ENCODE measurements at places on chromosomes 1 and 21.
A peak's percentile ranks its signal among the peaks of the same experiment; 100 is the strongest.

DNA sequence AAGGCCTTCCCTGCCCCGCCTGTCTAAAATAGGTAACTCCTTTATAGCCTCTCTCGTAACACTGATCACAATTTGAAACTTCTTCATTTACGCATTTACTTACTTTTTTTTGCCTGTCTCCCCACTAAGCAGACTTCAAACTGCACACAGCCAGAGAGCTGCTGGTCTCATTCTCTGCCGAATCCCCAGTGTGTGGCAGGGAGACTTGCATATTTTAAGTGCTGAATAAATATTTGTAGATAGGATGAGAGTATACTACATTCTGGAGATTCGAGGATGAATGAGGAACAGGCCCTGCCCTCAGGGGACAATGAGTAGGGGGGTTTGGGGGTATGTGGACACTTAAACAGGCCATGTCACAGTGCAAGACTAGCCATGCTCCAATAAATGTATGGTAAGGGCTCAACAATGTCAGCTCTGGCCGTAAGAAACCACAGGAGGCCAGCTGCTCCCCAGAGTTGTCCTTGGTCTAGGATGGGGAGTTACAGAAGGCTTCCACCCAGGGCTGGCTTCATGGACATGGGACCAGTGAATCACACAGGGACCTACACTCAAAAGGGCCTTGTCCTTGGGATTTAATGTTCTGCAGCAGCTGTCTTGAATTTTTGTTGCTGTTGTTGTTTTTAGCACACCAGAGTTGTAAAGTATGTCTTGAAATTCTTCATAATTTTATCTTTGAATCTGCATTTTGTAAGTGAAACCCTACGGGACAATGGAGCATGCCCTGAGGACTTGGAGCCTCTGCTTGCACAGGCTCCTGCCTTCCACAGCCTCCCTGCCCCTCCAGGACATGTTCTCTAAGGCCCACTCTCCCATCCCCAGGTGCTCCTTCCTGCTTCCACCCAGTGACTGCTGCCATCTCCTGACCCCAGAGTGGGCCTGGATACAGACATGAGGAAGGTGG, 8.5 kb downstream of the DIO1 start:
- no peak for DNase-seq

DNA sequence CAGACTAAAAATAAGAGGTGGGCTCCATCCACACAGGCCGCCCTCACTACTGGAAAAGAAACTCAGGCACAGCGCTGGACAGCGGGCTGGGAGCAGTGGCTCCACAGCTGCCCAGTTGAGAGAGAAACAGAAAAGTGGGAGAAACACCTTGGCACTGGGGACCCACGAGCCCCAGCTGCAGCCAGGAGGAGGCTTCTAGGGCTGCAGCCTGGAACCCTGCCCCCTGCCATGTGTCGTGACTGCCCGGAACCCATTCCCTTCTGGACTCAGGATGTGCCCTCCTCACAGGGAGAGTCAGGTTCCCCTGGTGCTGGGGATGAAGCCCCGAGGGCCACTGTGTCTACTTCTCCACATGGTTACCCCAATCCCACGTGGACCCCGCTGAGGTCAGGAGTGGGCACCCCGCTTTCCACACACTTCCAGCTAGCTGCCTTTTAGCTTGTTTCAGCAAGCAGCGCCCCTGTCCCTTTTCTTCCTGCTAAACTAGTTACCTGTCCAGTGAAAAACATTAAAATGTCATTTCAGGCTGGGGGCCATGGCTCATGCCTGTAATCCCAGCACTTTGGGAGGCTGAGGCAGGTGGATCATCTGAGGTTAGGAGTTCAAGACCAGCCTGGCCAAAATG, 35.9 kb downstream of the PARP1 start:
- DNase-seq = no peak

- no peak for DNase-seq
Observed at GRCh38 chr1:51415963-51416362, 85.6 kb upstream of the TTC39A start.

DNA sequence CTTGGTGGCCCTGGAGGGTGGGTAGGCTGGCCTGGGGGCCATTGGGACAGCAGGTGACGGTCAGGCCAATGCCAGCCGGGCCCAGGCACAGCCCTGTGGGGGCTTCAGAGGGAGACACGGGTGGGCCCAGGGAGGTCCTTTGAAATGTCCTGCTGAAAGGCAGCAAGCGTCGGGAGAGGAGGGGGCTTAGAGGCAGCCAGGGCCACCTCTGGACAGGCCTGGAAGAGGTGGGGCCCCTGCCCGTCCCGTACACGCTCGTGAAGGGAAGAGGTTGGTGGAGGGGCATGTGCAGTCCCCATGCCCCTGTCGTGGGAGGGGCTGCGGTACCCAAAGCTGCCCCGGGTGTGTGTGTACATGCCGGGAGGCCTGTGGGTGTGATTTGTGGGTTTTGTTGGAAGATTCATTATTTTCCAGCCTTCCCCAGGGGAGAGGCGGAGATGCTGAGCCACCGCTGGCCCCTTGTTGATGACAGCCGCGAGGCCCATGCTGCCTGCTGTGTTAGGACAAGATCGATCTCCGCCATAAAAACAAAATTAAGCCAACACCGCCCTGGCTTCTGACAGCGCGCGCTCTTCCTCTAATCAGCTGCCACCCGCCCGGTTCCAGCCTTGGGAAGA, 3.4 kb upstream of the PLCH2 start:
- no peak for DNase-seq

GRCh38 chr21:34625030-34625593, 10.2 kb upstream of the RCAN1 start:
- DNase-seq = no peak

GRCh38 chr1:183872403-183872802, 67.5 kb downstream of the RGL1 start:
- no peak for DNase-seq

GRCh38 chr1:236147068-236147467, 4.7 kb downstream of the GPR137B start:
- DNase-seq = peak; percentile 29

DNA sequence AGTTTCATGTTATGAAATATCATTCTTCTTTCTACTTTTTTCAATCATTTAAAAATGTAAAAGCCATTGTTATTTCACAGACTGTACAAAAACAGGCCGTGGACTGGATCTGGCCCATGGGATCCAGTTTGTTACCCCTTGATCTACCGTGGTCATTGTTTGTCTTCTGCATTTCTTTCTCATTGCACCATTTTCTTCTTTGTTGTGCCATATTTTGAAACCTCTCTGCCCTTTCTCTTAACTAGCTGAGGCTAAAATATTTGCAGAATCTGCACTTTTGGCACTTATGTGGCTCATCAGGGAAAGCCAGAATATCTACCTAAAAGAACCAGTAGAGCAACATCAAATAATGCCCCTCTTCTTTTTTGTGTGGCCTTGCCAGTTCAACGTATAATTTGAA, 50.5 kb downstream of the DNAJC6 start:
- DNase-seq = no peak

- DNase-seq = peak; percentile 46
Observed at GRCh38 chr1:236281198-236281653, 532 bp downstream of the ERO1B start.

DNA sequence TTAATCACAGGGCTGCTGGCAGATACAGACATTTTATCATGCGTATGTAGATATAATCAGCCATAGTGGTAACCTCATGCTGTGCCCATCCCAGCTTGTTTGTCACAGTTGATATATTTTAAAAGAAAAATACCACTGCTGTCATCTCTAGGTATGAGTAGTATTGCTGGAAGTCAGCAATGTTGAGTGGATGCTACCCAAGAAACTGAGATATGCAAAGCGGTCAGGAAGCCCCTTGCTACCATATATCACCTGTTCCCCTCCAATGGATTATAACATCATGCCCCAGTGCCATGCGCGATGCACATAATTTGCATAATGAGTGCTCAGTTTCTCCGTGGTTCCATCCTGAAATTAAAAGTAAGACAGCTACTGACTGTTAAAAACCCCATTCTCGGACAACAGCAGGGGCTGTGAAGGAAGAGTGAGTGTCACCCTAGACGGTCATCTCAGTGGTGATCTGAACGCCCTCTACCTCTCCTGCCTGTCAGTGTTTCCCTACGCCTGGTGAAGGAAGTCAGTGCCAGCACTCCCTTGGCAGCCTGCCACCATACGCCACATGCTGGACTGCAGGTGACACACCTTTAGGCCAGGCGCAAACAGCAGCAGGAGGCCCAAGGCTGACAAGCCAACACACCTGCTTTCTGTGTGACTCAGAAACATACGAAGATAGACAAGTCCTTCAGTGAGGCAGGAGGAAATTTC, 2.7 kb downstream of the IL10RB start:
- peak; percentile 98 for DNase-seq

DNA sequence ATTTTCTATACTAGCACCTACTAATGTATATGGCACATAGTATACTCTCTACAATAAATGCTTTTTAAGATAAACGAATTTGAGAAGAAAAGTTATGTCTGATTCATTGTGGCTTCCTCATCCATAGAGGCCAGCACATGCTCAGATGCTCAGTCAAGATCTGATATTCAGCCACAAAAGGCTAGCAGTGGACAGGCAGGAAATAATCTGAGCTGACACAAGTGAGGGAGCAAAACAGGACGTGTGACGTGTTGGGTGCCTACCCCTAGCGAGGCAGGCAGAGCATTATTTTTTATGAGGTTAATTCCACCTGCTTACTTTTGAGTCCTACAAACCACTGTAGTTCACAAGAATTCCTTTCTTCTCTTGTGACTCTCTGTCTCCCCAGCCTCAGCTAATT, 550.9 kb downstream of the SMYD3 start:
- DNase-seq = no peak

DNA sequence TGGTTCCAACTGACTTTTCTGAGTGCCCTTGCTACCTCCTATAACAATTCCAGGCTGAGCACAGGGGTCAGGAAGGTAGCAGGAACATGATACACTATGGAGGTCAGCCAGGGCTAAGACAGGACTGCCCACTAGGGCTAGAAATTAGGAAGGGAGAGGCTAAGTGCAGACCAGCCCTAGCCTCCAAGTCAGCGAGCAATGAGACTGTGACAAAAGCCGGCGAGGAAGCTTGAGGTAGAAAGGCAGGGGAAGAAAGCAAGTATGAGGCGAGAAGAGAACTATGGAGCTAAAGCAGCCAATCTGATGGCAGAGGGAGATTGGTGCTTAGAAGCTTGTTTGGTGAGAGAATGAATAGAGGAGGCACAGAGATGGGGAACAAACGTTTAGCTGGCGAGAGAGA, 4.7 kb downstream of the UROD start:
- DNase-seq = no peak

DNA sequence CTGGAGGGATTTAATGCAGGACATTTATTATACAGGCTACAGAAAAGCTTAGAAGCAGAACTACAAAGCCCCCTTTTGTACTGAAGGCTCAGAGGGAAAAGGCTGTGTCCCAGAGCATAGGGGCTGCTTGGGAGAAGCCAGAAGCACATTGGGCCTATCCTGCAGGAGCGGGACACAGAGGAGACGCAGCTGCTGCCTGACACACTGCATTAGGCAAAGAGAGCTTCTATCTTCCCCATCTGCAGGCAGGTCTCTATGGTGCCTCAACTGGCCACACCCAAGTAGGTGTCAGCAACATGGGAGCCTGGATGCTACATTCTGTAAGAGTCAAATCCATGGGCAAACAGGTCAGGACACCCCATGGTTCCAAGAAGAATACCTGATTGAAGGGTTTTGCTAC, 595.9 kb downstream of the AJAP1 start:
- no peak for DNase-seq

DNA sequence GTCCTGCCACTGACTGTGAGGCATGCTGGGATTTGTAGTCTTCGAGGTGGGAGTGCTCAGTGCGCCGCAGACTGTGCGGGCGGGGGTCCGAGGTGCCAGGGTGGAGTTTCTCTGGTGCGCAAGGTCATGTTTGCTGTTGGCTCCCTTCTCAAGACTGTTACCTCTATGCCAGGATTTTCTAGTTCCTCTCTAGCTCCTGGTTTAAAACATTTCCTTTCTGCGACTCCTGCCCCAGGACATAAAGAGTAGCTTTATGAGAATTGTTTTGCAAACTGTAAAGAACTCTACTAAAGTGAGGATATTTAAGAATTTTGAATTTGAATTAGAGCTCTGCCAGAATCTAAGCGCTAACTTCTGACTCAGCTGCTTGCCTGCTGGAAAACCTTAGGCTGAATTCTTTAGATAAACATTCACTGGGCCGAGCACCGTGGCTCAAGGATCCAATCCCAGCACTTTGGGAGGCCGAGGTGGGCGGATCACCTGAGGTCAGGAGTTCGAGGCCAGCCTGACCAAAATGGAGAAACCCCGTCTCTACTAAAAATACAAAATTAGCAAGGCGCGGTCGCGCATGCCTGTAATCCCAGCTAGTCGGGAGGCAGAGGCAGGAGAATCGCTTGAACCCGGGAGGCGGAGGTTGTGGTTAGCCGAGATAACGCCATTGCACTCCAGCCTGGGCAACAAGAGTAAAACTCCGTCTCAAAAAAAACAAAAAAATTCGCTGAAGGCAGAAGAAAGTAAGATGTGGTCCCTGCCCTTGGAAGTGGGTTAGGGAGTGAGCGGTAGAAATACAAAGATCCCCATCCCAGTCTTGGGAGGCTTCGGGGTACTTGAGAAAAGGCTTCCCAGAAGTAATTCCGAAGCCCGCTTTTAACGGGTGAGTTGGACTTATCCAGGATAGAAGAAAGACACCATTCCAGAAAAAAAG, 992 bp upstream of the USP48 start:
- DNase-seq = peak; percentile 41

- no peak for DNase-seq
Observed at GRCh38 chr21:14491269-14491681, 54.8 kb downstream of the SAMSN1 start.

GRCh38 chr21:42219606-42220137, 732 bp downstream of the ABCG1 start:
- DNase-seq = peak; percentile 23

GRCh38 chr1:227729144-227729880, 5.8 kb downstream of the JMJD4 start:
- no peak for DNase-seq

GRCh38 chr1:217354895-217355294, 276.0 kb downstream of the GPATCH2 start:
- DNase-seq = no peak

- no peak for DNase-seq
Observed at GRCh38 chr1:50611675-50612074, 188.4 kb upstream of the DMRTA2 start.

- no peak for DNase-seq
Observed at GRCh38 chr1:187443939-187444338, 615.2 kb downstream of the PLA2G4A start.

DNA sequence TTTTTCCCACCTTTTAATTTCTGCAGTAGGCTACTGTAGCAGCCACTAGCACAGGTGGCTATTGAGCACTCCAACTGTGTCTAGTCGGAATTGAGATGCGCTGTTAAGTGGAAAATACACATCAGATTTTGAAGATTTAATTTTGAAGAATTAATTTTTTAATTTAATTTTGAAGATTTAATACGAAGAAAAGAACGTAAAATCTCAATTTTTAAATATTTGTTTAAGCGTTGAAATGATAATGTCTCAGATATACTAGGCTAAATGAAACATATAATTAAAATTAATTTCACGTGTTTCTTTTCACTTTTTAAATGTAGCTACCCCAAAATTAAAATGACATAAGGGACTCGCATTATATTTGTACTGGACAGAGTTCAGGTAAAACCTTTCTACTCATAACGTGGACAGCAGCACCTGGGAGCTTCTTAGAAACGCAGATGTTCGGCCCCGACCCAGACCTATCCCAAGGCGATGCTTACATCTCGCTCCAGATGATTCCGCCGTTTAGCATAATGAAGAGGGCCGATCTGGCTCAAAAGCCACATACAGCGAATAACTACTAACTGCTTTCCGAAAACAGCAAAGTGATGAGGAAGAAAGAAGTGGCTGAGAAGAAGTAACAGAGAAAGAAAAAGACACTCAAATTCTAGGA, 717 bp downstream of the CRYZL1 start:
- DNase-seq = no peak

Data from thyroid gland (tissue), 4 donors.